ENCODE measurements at places on chromosomes 5 and 9.
A peak's percentile ranks its signal among the peaks of the same experiment; 100 is the strongest.

DNA sequence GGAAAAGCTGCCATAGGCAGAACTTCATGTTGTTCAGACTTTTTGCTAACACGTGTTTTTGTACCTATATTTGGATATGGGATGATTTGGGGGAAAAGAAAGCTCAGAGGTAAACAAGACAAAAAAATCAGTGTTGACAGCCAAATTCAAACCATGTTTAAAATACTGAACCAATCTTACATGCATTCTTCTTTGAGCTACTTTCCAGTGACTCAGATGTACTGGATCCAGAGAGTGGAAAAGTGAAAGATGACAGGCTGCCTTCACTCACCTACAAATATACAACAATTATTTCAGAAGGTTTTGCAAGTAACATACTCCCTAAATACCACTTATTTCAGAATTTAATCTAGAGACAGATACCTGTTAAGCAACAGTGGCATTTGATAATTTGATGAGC lies 165.7 kb downstream of the MPDZ start:
- DNase-seq, result no peak

DNA sequence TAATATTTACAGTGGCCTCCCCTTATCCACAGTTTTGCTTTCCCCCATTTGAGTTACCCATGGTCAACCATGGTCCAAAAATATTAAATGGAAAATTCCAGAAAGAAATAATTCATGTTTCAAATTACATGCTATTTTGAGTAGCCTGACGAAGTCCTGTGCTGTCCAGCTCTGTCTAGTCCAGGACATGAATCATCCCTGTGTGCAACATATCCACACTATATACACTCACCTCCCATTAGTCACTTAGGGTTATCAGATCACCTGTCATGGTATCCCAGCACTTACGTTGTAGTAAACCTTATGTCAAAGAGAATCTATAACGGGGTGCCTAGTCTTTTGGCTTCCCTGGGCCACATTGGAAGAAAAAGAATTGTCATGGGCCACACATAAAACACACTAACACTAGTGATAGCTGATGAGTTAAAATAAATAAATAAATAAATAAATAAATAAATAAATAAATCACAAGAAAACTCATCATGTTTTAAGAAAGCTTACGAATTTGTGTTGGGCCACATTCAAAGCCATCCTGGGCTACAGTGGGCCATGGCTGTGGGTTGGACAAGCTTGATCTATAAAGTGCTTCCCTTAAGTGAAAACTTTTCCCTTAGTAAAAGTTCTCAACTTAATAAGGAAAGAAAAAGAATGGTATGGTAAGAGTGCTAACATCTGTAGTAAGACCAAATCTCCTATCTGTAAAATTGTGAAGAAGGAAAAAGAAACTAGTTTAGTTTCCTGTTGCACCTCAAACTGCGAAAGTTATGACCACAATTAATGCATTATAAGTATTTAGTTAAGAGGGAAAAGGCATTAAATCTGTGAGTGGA lies 15.9 kb upstream of the OMD start:
- DNase-seq, result peak; percentile 85

- no peak for DNase-seq
These were observed 8.8 kb upstream of the NACC2 start for GRCh38 chr9:136103651-136104487.

GRCh38 chr5:87944553-87945285 lies 323.9 kb downstream of the TMEM161B start:
- peak; percentile 13 for DNase-seq
